Kidney glomerular epithelial cell (primary cell): ENCODE measurements at places on chromosomes 6 and 20.

DNA sequence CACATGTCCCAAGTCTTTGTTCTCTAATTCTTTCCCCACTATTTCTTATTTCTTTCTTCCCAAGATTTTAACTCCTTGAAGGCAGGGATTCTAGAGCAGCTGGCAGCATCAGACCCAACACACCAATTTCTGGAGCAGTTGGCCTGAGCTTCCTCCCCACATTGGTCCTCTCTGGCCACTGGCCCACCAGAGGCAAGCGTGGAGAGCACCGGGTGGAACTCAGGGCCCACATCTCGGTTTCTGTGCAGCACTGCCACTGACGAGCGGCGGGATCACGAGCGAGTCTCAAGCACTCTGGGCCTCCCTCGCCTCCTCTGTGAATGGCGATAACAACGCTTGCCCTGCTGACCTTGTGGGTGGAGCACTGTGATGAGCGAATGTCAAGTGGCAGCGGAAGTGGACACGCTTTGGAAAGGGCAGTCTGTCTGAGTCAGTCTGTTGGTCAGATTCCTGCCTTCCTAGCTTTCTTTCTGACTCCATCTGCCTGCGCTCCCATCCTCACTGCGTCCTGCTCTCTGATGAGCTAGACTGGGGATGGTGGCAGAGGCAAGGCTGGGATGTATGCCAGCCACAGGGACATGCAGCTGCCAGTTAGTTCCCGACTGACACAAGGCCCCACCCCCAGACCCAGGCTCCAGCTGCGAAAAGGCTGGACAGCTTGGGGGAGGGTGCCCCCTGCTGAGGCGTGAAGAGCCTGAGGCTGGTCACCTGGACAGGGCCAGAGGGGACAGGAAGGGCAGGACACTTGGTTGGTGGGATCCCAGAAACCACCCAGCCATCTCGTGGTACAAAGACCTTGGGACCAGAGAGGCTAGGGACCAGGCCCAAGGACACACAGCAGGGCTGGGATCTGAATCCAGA lies 4.5 kb upstream of the SPDEF start:
- DNase-seq = no peak

GRCh38 chr6:30077218-30077617 lies 1.6 kb upstream of the RNF39 start:
- no peak for DNase-seq

DNA sequence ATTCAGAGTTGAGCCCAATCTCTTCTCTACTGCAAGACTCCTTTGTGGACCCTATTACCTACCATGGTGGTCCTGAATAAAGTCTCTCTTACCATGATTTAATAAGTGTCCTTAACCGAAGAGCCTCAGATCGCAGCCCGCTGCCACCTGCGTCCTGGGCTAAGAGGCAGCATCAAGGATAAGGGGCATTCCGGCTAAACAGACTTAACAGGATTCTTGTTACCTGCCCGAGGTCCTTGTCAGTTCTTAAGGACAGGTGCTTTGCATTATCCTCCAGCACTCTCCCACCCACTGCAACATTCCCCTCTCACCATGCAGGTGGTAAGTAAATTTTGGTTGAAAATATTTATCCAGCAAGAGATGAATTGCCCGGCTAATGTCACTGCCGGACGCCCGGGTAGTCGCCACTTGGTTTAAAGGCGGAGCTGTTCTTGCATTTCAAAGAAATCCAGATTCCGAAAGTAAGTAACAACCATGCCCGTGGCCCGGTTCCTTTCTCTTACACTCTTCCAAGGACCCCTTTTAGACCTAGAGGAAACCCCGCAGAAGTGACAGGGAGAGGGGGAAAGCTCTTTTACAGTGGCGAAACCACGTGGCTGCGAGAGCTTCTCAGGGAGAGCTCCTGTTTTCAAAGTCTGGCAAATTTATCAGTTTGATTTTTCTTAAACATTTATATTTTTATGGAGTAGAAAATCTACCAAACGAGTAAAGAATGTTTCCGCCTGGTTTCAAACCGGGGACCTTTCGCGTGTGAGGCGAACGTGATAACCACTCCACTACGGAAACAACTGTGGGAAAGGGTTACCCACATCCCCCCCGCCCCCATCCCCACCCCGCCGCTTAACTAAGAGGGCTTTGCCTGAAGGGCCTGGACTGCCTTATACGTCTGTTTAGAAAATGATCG lies 41.9 kb upstream of the PRSS16 start:
- no peak for DNase-seq

DNA sequence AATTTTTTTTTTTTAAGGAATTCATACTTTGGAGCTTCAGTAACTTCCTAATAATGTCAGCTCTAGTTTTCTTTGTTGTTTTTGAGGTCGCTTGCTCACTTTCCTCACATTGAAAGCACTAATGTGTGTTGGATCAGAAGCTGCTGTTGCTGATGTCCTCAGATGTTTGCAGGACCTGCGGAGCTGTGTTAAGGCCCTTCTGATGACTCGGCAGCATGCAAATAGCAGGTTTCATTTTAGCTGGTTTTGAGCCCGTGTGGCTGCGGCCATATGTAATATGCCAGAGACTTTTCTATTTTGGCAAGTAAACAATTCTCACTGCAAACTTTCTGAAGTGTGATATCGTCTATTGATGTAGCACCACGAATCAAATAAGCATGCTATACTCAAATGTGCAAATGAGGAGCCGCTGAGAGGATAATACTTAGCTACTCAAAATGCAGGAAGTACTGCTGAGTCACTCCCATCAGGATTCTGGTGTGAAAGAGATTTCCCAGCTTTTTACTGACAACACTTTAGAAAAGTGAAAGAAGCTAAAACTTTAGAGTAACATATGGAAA lies 187.8 kb downstream of the SASH1 start:
- peak; percentile 47 for DNase-seq

DNA sequence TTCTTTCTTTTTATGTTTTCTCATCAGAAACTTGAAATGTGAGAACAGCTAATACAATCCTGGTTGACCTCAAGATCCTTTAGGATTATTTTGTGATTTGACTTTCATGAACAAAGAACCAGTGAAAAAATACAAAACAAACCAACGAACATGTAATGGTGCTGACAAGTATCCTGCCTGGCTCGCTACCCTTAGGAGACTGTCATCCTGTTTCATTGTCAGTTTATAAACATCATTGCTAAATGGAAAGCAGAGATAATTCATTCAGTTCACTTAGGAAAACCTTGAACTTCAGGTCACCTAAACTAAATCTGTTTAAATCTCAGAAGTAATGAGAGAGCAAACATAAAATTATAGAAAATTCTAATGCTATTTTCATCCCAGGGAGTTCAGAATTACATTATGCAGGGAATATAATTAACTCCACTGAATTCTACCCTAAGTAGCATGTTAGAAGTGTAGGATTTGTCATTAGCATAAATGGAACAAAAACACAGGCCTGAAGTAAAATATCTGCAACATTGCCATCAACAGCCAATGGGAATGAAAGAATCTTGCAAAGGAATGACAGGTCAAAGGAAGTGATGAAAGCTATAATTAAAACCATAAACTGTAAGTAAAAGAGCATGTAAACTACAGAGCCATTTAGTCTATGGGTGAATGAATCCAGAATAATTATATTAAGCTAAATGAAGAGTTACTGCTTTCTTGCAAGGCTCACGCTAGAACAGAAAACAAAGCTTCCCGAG lies 401.2 kb upstream of the MANEA start:
- no peak for DNase-seq

GRCh38 chr20:59765599-59766177 lies 161.3 kb downstream of the PHACTR3 start:
- DNase-seq = no peak

- DNase-seq = no peak
These were observed 81.7 kb downstream of the FAM217A start for GRCh38 chr6:3997177-3997770.

DNA sequence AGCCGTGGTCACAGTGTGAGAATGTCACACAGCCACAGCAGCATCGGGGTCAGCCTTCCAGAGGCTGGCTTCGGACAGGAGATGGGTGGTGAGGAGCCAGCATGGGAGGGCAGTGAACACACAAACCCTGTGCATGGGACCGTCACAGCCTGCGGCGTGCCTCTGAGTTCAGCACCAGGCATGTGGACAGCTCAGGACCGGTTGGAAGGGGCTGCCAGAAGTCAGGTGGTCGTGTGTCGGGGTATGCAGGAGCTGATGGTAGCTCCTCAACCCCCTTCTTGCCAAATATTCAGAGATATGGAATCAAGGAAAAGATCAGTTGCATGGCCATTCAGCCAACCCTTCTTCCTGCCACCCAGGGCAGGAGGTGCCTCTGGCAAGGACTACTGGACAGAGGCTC lies 28.2 kb downstream of the MYT1 start:
- DNase-seq = no peak

DNA sequence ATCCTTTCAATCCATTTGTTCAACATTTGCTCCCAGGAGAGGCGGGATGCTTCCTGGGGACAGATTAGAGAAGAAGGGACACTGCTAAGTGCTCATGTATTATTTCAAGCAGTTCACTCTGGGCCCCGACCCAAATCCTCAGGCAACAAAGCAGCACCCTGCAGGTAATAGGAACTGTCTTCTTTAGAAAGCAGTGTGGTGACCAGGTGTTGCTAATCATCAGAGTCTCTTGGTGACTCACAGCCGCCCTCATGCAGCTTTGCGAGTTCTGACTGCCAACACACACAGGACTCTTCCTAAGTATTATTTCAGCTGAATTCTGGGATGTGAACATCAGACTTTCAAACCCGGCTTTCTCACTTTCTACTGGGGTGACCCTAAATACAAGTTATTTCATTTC lies 356.4 kb downstream of the PRKN start:
- DNase-seq = no peak

GRCh38 chr6:159831373-159831679 lies 31.2 kb downstream of the PNLDC1 start:
- no peak for DNase-seq

GRCh38 chr6:135094403-135094821 lies 39.8 kb upstream of the HBS1L start:
- DNase-seq = no peak

GRCh38 chr6:72421387-72421786 lies 200.5 kb upstream of the KCNQ5 start:
- no peak for DNase-seq
